Lower leg skin (tissue), 4 donors: ENCODE measurements at places on chromosomes 16 and 17. TPM values are rescaled to one million over a fixed set of nuclear protein-coding genes. Genes with fewer than 3 reads are reported as not detected.

Gene RHOT1
- 97.6 TPM for total RNA-seq

Gene ITGAD
- not detected for total RNA-seq

Gene SLFN12
- 2.5 TPM for total RNA-seq

Gene AARS1
- total RNA-seq = 47.3 TPM

Gene CCDC43
- total RNA-seq = 13.2 TPM

Gene SETD1A
- 9.2 TPM for total RNA-seq

Gene CX3CL1
- total RNA-seq = 31.9 TPM

Gene TBC1D3
- total RNA-seq = not detected

Gene USH1G
- 1.6 TPM for total RNA-seq

Gene HOXB8
- total RNA-seq = not detected

Gene SOX8
- 27.7 TPM for total RNA-seq
